ENCODE measurements at places on chromosomes 13 and 19.

DNA sequence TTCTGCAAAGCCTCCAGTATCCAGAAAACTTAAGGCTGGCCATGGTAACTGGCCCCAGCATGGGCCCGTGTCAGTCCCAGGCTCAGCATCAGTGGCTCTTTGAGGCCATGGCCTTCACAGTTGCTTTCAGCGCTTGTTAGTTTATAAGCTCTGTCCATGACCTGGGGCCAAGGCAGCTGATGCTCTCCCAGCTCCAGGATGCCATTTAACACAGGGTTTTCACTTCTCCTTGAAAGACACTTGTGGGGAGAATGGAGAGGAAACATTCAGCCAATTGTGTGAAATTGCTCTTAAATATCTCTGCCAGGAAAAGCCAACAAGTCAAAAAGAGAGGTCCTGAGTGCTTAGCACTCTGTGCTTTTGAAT lies 321.3 kb downstream of the FOXO1 start:
- DNase-seq = no peak

DNA sequence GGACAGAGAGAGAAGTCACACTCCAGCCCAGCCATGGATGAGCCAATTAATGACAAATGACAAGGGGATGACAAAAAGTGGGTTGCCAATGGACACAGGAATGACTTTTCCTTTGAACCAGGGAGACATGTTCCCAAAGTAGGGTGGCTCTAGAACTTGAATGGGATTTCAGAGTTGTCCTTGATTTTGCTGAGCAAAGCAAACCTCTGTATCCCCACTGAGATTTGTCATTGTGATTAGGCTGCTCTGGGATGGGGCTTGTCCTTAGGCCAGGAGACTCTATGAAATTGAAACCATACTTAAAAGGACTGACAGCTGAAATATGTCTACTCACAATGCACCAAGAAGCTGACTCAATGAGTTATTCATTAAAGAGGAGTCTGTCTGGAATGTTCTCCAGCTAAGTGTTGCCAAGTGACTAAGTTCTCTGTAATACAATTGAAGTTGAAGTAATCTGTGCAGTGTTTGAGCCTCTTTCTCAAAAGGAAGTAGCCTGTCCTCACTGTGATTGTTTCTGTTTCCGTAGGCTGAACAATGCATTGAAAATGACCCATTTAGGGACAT lies 69.0 kb upstream of the PCDH9 start:
- DNase-seq = peak; percentile 94

DNA sequence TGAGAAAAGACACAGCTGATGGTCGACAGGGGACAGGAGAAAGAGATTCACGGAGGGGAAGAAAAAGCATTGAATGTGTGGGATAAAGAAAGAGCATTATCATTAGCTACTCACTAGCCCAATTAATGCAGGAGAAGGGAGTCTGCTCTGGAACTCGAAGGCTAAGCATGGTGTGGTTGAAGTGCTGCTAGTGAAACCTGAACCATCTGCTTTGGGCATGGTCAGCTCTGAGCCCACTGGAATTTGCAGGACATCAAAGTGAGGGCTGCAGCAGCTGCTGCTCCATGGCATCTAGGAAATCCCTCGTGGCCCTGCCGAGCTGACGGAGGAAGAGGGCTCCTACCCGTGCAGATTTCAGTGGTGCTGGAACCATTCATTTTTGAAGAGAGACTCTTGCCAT lies 320.3 kb downstream of the ATP8A2 start:
- no peak for DNase-seq

GRCh38 chr13:44274771-44275205 lies 98.8 kb upstream of the SERP2 start:
- no peak for DNase-seq

DNA sequence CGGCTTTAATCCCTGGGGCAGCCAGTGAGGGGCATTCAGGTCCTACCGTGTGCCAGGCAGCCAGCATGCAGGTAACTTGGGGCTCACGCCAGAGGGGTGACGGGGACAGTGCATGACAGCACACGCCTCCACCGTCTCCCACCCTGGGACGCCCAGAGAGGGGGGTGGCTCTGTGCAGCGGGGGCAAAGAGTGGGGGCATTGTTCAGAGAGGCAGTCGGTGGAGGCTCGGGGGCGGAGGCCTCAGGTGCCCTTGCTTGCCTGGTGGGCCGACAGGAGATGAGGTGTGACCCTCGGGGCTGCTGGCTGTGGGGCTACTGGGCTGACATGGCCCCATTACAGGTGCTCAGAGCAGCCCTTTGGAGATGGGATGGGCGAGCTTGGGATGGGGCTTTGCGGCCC lies 18.4 kb downstream of the PLIN4 start:
- DNase-seq = no peak

GRCh38 chr19:6465006-6465405 lies 935 bp downstream of the CRB3 start:
- no peak for DNase-seq
